Uterine smooth muscle cell (primary cell): ENCODE measurements at places on chromosomes 6 and 20. TPM values are rescaled to one million over a fixed set of nuclear protein-coding genes. Genes with fewer than 3 reads are reported as not detected.

PRICKLE4 gene
- 0.66 TPM in 1 of 2 replicates, not detected in the other for total RNA-seq

HSPA12B gene
- 0.11 and 0.12 TPM in 2 replicates for total RNA-seq

VSTM2L gene
- total RNA-seq, result 0.66 and 2.2 TPM in 2 replicates

ZNF831 gene
- total RNA-seq, result not detected in 2 replicates

HLA-DOB gene
- total RNA-seq, result 0.11 and 0.12 TPM in 2 replicates
